CD4-positive, alpha-beta T cell treated with Interleukin-12 subunit alpha and Interleukin-12 subunit beta, for 1 hour (primary cell): ENCODE measurements at places on chromosomes 1 and 21.
A peak's percentile ranks its signal among the peaks of the same experiment; 100 is the strongest.

GRCh38 chr1:168291222-168291837, 10.7 kb downstream of the TBX19 start:
- DNase-seq, result no peak

- DNase-seq, result no peak
Measured at GRCh38 chr1:222077206-222077605, 335.3 kb upstream of the DUSP10 start.

DNA sequence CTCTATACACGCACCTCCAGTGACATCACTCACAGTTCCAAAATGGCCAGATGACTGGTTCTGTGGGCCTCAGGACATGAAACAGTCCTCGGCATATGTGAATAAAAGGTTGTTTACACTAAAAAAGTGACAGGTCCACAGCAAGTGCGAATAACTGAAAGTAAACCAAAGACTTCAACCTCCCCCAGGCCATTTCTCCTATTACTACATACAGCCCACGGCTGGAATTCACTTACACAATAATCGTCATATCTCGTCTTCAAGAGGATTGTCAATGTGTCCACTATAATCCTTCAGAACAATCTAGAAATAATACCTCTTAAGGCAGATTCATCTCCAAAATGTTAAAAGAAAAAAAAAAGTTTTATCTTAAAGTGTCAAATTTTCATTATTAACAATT, 1.9 kb upstream of the PRDM15 start:
- DNase-seq, result no peak

DNA sequence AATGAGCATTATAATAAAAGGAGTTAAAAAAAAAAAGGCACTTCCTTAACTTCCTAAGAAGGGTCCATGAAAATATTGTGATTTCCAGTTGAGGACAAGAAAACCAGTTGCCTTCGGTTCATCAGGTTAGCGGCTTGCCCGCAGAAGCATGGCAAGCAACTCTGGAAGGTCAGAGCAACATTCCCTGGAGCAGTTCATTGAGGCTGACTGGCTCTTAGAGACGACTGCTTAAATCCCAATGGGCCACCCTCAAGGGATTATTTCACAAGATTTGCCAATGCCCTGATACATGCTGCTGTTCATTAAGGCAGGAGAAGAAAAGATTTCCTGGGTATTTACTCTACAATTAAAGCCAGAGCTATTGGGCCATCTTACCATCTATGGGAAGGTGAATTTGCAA, 29.0 kb upstream of the CASQ2 start:
- no peak for DNase-seq

DNA sequence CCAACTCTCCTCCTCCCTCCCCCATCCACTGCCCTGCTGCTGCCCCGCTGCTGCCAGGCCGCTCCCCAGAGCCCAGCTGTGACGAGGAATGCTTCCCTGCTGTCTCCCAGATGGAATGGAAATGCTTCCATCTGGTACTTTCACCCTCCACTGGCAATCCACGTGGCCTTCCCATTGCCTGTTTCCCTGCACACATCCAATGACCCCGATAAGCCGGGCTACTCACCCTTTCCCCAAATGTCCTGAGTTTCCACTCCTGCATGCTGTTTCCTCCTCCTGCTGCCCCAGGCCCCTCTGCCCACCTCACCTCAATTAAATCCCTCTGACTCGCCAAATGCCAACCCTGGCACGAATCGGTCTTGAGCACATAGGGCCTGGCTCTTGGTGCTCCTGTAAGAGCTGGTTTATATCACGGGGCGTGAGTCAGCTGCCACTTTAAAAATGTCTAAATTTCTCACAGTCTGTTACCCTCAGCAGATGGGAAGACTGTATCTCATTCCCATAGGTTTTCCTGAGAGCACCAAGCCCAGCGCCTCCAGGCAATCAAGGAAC, 36.4 kb downstream of the MRAP start:
- no peak for DNase-seq

DNA sequence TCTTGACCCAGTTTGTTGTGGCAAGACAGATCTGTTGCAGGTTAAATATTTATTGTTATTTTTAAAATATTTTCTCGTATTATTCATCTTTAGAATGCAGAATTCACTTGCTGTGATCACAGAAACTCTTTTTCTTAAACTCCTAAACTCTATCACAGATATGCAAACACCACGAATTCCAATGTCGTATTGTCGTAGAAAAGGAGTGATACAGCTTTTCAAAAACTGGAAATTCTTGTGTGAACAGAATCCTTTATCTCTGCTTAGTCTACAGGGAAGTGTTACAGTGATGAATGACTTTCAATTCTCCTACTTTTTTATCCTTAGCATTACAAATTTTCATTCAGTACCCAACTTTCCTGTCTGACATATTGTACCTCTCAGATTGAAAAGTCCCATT, 1329.5 kb upstream of the B3GALT2 start:
- DNase-seq, result no peak

GRCh38 chr1:64601207-64601606, 131.3 kb downstream of the CACHD1 start:
- DNase-seq, result no peak

DNA sequence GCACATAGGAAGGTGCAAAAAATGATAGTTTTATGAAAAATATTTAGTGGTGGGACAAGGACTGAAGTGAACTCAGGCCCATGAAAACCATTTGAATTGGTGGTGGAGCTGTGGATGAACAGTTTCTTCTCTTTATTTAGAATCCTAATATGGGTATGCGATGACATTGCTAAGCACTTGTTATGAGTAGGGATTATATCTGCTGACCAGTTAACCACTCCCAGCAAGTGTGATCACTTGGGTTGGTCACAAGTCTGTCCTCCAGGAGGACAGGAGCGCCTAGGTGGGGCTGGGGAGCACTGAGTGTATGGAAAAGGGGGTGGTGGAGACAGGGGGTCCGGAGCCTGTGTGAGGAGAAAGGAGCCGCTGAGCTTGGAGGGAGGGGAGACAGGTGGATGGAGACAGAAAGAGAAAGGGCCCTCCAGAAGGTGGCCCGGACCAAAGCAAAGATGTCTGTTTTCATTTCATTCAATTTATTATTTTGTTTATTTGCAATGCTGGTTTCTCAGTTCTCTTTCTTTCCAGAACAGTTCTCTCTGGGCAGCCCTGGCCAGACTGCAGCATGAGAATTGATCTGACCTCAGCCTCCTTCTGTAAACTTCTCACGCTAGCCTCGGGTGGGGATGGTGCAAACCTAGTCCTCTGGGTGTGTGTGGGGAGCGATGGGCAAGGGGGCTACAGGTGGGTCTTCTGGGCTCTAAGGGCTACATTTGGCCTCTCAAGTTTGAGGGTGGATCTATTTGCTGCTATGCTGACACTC, 9.9 kb upstream of the ZSCAN20 start:
- DNase-seq, result no peak

GRCh38 chr1:84382127-84382526, 16.2 kb upstream of the DNASE2B start:
- no peak for DNase-seq

DNA sequence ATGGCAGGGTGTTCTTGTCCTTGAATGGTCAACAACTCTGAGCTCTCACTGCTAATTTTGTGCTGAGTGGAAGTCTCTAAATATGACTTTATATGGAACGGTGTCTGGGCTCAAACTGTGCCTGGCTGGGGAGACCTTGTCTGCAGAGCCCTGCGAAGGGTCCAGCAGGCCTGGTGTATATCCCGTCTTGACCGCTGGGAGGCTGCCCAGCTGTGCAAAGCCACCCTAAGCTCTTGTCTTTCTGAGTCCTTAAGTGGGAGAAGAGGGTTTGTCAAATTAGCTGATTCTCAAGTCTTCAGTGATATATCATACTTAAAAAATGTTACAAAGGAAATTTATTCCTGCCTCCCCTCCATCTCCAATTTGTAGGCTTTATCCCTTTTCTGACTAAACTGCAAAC, 198.7 kb downstream of the KCNJ6 start:
- DNase-seq, result no peak

DNA sequence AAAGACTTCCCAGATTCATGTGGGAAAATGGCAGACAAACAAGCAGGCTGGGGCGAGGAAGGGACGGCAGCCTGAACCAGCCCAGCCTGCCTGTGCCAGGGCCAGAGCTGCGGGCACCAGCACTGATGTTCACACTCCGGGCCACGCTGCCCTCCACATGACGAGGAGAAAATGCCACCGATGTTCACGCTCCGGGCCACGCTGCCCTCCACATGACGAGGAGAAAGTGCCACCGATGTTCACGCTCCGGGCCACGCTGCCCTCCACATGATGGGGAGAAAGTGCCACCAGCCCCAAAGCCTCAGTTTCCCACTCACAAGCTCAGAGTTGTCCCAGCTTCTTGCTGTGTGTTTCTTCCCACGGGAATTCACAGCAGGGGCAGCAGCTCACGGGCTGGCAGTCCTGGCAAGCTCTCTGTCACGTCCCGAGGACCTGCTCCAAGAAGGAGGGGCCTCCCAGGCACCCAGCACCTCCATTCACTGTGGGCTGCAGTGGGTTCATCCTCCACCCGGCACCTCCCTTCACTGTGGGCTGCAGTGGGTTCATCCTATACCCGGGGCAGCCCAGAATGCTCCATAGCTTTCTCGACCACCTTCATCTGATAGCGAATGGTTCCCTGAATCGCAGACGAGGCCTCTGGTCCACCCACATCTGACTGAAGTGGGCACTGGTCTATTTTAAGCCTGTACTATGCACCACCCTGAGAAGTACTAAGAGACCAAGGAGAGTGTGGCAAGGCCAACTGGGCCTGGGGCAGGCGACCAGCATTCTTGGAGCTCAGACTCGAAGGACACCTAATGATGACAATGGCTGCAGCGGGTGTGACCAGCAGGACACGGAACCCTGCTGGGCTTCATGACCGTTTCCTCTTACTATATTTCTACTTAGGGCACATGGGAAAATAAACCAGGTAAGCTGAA, 108.8 kb downstream of the NPHP4 start:
- no peak for DNase-seq

GRCh38 chr1:171910786-171911185, 69.5 kb downstream of the DNM3 start:
- no peak for DNase-seq

- DNase-seq, result no peak
Measured at GRCh38 chr1:205942631-205943159, 561 bp downstream of the SLC26A9 start.

DNA sequence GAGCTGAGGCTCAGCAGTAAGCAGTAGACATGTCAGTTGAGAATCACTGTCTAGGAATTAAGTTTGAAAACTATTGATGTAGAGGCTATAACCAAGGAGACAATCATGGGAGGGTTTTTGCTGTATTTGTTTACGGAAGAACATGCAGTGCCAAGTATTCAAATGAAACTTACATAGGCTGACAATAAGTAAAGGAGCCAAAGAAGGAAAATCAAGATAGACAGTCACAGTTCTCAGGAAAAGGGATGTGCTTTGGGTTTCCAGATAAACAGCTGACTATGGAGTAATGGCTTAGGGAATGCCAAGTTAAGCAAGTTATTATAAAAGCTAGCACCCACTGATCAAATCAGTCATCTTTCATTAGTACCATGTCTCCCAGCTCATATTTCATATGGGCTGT, 21.5 kb downstream of the GNG12 start:
- DNase-seq, result no peak

DNA sequence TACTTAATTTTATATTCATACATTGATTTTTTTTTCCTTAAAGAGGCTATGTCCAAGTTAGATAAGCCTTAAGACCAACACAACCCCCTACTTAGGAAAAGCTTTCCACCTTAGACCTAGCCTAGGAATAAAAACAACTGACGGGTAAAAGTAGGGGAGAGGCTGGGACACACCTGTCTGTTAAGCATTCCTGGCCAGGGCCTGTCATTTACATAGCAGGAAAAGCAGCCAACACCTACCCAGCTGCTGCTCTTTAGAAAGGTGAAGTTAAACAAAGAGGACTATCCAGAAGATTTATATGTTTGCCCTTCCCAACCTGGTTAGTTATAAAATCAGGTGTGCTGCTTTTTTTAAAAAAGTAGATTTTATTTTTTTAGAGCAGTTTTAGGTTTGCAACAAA, 29.1 kb upstream of the SAMD13 start:
- no peak for DNase-seq

- no peak for DNase-seq
Measured at GRCh38 chr1:246083416-246083815, 423.7 kb downstream of the SMYD3 start.

- no peak for DNase-seq
Measured at GRCh38 chr1:97895278-97895677, 25.6 kb downstream of the DPYD start.

GRCh38 chr1:241551759-241552638, 19.8 kb downstream of the KMO start:
- peak; percentile 56 for DNase-seq

DNA sequence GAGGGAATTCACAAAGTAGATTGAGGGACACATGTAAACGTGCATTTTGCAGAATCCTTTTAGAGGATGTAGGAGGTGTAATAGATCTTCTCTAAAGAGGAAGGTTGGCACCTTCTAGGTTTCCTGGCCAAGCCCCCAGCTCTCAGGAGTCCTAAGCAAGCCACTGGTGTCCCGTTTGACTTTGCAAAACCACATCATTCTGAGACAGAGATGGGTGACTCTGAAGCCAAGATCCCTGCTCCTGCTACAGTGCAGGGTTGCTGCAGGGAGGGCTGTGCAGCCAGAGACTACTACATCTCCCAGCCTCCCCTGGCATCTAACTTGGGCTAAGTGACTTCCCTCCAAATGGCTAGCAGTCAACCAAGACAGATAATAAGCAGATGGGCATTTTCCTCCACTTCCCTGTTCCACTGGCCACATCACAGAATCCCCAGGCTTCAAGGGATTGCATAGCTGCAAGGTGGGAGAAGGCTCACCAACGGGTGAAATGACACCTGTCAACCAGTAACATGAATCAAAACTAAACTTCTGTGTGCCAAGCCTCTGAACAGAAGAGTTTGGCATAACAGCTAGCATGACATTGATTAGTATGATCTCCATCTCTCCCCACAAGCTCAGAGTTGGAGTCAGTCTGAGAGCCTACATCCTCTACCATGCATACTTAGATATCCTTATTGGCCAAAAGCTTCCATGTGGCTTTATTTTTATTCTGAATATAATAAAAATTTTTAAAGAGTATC, 129.6 kb upstream of the COA6 start:
- DNase-seq, result no peak

GRCh38 chr1:99784143-99784542, 17.7 kb upstream of the FRRS1 start:
- DNase-seq, result no peak

- DNase-seq, result no peak
Measured at GRCh38 chr1:55746710-55747109, 531.5 kb upstream of the USP24 start.

DNA sequence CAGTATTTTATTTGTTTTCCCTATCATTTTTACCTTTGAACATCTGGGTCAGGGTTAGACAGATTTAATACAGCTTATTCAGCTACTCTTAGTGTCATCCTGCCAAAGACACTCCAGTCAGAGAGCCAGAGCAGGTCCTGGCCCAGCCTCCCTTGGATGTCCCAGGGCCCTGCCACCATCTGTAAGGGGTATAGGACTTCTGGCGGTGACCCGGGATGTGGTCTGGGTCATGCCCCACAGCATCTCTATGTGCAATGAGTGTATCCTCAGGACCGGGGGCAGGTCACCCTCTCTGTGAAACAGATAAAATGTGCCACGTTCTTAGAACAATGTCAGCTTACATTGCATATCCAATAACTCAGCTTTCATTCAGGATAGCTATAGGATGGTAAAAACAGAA, 37.8 kb upstream of the PRSS38 start:
- no peak for DNase-seq
